ENCODE measurements at places on chromosomes 3 and 15. TPM values are rescaled to one million over a fixed set of nuclear protein-coding genes. Genes with fewer than 3 reads are reported as not detected.

The IRAK2 gene
- 55.6 TPM for total RNA-seq

The ASB14 gene
- not detected for total RNA-seq

The LRRN1 gene
- not detected for total RNA-seq

The CLEC3B gene
- 6.3 TPM for total RNA-seq

The SEMA3G gene
- total RNA-seq: 30.9 TPM

The CNTN6 gene
- total RNA-seq: not detected

The FAM81A gene
- not detected for total RNA-seq

The DMXL2 gene
- total RNA-seq: 16.8 TPM
